ENCODE measurements at places on chromosomes 7 and 10.

DNA sequence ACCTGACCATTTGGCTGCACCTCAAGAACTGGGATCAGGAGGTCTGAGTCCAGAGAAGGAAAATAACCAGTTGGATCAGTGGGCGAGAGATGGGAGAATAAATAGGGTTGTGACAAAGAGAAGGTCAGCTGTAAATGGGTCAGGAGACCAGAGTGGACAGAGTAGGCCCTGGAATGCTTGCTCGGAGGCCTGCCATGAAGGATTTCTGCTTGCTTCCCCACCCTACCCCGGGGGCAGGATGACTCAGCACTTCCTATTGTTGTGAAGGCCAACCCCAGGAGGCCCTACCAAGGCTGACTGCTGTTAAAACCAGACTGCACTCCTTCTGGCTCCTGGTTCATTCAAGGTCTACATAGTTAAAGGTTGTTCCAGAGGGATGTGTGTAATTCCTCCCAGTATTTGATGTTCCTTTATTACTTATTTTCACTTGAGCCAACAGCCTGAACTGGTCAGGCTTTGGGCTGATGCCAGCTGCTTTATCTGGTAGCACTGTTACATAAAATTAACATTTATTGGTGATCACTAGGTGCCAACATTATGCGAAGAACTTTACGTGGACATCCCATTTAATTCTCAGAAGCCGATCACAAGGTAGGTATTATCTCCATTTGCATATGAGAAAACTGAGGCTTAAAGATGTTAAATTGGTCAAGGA, 27.3 kb upstream of the IFRD1 start:
- peak overlapping the region; percentile 65 for H3K27ac ChIP-seq
- no peak overlapping the region for H3K4me3 ChIP-seq
- H3K27me3 ChIP-seq, result no peaks in the 10 kb centered on the region

- H3K36me3 ChIP-seq, result no peaks in the 10 kb centered on the region
- H3K27ac ChIP-seq, result no peak overlapping the region
- H3K4me3 ChIP-seq, result no peak overlapping the region
- DNase-seq, result no peak
These were observed 12.2 kb downstream of the UNCX start for GRCh38 chr7:1244700-1245523.

DNA sequence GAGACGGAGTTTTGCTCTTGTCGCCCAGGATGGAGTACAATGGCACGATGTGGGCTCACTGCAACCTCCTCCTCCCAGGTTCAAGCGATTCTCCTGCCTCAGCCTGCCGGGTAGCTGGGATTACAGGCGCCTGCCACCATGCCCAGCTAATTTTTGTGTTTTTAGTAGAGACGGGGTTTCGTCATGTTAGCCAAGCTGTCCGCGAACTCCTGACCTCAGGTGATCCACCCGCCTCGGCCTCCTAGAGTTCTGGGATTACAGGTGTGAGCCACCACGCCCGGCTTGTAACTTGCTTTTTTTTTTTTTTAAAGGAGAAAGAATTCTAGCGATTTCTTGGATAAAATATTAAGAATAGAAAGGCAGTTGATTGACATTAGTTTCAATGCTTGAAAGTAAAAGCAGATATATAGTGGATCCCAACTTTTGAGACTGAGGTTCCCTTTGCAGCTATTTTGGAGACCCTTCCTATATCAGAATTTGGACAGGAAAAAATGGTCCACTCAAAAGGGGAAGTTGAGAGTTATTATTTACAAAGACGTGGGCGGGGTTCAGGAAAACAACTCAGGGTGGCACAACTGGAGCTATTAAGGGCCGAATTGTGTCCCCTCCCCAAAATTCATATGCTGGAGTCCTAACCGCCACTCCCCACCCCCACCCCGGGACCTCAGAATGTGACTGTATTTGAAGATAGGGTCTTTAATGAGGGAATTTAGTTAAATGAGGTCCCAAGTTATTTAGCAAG, 1.3 kb upstream of the ERCC6 start:
- no peaks in the 10 kb centered on the region for H3K27me3 ChIP-seq
- no peak overlapping the region for H3K4me3 ChIP-seq
- peaks cover 12% of the 10 kb centered on the region for H3K4me1 ChIP-seq

- DNase-seq, result peak; percentile 46
- H3K4me1 ChIP-seq, result peaks cover 15% of the 10 kb centered on the region
- no peak overlapping the region for H3K27ac ChIP-seq
These were observed 269.0 kb downstream of the DIP2C start for GRCh38 chr10:420154-421121.

DNA sequence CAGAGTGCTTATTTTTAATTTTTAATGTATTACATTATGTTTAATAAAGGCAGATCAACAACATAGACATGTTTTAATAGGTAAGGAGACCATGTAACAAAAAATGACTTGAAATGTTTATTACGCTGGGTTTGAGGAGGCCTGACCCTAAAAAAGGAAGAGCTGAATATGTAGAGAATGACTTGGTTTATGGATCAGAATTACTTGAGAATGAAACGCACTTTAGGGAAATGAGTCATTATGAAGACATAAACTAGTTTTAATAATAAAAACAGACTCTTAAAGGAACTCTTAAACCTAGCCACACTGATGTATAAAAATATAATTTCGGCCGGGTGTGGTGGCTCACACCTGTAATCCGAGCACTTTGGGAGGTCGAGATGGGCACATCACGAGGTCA, 56.5 kb downstream of the CTTNBP2 start:
- no peak overlapping the region for H3K27ac ChIP-seq
- no peaks in the 10 kb centered on the region for H3K27me3 ChIP-seq
- H3K36me3 ChIP-seq, result no peaks in the 10 kb centered on the region
- DNase-seq, result no peak
- H3K4me1 ChIP-seq, result no peaks in the 10 kb centered on the region

DNA sequence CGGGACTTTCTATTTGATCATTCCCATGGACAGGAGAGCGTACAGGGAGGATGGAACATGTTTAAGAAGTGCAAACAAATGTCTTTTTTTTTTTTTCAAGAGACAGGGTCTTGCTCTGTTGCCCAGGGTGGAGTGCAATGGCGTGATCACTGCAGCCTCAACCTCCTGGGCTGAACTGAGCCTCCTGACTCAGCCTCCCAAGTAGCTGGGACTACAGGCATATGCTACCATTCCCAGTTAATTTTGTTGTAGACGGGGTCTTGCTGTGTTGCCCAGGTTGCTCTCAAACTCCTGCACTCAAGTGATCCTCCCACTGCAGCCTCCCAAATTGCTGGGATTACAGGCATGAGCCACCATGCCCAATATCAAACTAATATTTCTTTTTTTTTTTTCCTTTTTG, 40.5 kb downstream of the SPDYE5 start:
- H3K27me3 ChIP-seq, result no peaks in the 10 kb centered on the region
- no peak for DNase-seq
- H3K4me3 ChIP-seq, result no peak overlapping the region
- H3K4me1 ChIP-seq, result no peaks in the 10 kb centered on the region

DNA sequence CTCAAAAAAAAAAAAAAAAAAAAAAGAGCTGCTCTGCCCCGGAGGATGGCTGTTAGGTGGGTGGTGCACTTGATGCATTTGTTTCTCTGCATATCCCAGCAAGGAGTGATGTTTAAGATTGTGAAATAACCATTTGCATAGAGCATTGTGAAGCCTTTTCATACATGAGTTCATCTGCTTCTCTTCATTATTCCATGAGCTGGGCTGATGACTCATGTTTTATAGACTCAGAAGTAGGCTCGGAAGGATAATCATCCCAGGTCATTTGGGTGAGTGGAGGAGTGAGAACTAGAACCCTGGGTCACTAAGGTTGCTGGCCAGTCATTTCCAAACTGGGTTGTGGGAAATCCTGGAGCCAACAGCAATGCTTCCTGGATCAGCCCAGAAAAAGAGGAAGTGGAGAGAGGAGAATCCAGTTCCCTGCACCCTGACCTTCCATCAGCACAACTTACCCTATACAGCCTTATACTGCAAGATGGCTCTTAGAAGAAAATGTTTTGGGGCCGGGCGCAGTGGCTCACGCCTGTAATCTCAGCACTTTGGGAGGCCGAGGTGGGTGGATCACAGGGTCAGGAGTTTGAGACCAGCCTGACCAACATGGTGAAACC, 45.3 kb downstream of the TACC2 start:
- no peaks in the 10 kb centered on the region for H3K27me3 ChIP-seq
- no peak overlapping the region for H3K4me3 ChIP-seq
- no peak overlapping the region for H3K27ac ChIP-seq
- peaks cover 5% of the 10 kb centered on the region for H3K4me1 ChIP-seq

DNA sequence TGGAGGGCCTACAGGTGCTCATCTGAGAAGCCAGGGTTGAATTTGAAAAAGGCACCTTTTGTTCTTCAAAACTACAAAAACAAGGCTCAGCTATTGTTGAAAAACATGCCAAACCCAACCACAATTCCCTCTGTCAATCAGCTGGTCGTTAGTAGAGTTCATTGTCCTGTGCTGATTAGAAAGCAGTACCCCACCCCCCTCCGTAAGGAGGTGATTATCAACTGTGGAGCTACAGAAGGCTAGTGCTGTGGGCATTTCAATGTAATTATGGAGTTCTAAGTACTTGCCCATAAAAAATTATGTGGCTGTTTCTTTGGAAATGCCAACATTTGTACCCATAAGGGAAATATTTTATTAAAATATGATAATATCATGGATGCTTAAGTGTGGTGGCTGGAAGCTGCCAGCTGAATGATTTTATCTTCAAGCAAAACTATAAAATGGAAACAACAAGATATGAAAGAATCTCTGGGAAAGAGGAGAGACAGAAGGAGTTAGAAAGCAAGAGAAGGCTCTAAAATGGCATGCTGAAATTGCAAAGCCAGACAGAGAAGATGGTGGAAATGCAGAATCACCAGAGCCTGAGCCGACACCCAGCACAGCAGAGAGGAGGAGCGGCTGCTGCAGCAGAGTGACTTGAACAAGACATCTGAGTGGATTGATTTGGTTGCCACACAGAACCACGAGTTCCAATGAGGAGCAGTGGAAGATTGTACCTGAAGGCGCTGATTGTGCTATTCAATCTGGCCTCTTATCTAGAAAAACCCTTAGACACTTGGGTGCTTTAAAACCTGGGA, 179.5 kb upstream of the LRGUK start:
- no peaks in the 10 kb centered on the region for H3K36me3 ChIP-seq
- no peak overlapping the region for H3K27ac ChIP-seq
- no peaks in the 10 kb centered on the region for H3K27me3 ChIP-seq
- no peak for DNase-seq
- H3K4me3 ChIP-seq, result no peak overlapping the region

DNA sequence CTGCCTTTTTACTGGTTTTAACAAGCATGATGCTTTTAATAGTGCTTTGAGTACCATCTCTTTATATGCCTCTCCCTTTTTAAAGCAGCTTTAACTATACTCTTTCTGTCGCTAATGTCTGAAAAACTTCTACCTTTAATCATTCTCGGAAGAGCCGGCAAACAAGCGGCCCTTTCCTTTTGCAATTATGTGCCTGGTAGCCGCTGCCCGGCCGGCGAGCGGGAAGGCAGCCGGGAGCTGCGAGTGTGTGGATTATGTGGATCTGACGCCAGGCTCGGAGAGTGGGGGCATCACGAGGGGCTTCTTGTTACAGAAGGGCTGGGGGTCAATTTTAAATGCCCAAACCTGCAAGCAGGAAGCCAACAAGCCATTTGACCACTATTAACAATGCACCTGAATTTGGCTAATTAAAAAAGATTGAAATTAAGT, 120.9 kb downstream of the BUB3 start:
- no peak for DNase-seq
- H3K36me3 ChIP-seq, result no peaks in the 10 kb centered on the region
- H3K27me3 ChIP-seq, result peaks cover 23% of the 10 kb centered on the region
- no peak overlapping the region for H3K27ac ChIP-seq
- no peak overlapping the region for H3K4me3 ChIP-seq

GRCh38 chr10:122271076-122271475, at the start of gene BTBD16:
BTBD16 (plus strand) TSS chr10:122271296; CDS start chr10:122275082, 3,786 bp downstream.
- no peak within 1 kb of the TSS for H3K27ac ChIP-seq
- no peak for DNase-seq
- H3K4me3 ChIP-seq, result no peak within 1 kb of the TSS
- peaks cover 9% of the 10 kb centered on the region for H3K36me3 ChIP-seq

- DNase-seq, result no peak
- no peaks in the 10 kb centered on the region for H3K4me1 ChIP-seq
- H3K36me3 ChIP-seq, result no peaks in the 10 kb centered on the region
These were observed 469.8 kb downstream of the KIF20B start for GRCh38 chr10:90171014-90171722.

DNA sequence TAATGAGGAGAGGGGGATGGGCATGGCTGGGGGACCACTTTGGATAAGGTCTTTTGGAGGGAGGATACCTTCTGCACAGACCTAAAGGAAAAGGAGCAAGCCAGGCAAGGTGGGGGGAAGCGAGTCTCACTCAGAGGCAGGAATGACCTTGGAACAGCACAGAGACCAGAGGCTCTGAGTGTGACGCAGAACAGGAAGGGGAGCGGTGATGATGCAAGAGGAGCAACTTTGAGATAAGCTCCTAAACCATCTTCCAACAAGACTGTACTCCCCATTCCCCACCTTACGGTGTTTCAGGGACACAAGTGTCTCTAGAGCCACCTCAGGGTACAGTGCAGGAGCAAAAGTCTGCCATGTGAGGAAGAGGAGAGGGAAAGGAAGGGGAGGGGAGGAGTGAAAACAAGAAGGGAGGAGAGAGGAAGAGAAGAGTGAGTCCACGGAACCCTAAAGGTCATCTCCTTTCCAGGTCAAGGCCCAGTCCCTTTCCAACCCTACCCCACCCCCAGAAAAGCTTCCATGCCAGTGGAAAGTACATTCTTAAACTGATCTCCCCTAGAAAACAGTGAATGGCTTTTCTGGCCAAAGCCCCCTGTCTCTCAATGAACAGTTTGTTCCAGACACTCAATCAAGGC, 54.1 kb downstream of the JAZF1 start:
- no peak overlapping the region for H3K4me3 ChIP-seq
- DNase-seq, result no peak
- H3K4me1 ChIP-seq, result no peaks in the 10 kb centered on the region
- no peaks in the 10 kb centered on the region for H3K36me3 ChIP-seq
- H3K27me3 ChIP-seq, result no peaks in the 10 kb centered on the region
- H3K27ac ChIP-seq, result peak overlapping the region; percentile 68

DNA sequence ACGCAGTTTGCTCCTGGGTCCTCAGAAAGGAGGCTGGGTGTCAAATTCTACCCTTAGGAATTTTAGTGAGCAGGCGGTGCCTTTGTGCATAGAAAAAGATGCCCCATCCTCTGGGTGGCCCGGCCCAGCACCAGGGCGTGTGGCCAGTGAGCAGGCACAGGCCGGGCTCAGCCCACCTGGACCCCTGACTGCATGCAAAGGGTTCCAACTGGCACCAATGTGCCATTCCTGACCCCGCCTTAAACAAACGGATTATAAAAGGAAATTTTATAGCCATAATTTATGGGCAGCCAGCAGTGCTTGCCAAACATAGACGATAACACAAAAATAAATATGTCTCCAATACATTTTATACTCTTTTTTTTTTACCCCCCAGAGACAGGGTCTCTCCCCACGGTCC, 40.1 kb upstream of the GNA12 start:
- H3K27ac ChIP-seq, result no peak overlapping the region
- no peaks in the 10 kb centered on the region for H3K27me3 ChIP-seq
- DNase-seq, result no peak
- no peaks in the 10 kb centered on the region for H3K4me1 ChIP-seq
- H3K36me3 ChIP-seq, result no peaks in the 10 kb centered on the region
- no peak overlapping the region for H3K4me3 ChIP-seq

- no peaks in the 10 kb centered on the region for H3K4me1 ChIP-seq
- H3K27me3 ChIP-seq, result no peaks in the 10 kb centered on the region
- H3K4me3 ChIP-seq, result no peak overlapping the region
These were observed 23.6 kb downstream of the CTAGE6 start for GRCh38 chr7:143733876-143734275.
